CD4-positive, alpha-beta T cell treated with Interleukin-1 beta for 1 hour (primary cell): ENCODE measurements at places on chromosomes 2 and 18.

DNA sequence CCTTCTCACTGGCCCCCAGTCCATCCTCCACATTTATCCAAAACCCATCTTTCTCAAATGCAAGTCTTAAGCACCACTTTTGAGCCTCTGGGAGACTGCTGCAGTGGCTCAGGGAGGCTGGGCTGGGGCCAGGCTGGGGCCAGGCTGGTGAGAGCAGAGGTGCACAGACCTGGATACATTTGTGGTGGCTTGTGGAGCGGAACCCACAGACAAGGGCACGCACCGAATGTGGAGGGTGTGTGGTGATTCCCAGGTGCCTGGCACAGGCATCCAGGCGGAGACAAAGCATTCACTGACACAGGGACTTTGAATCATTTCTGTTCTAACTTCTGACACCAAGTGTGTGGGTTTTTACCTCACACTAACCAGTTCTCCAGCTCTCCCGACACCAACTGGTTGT is 42.2 kb upstream of the MGAT4A start:
- DNase-seq, result no peak

GRCh38 chr2:136008205-136008865 is 22.9 kb upstream of the DARS1 start:
- DNase-seq, result peak; percentile 87

GRCh38 chr2:241410739-241411176 is 54.7 kb downstream of the FARP2 start:
- DNase-seq, result no peak

DNA sequence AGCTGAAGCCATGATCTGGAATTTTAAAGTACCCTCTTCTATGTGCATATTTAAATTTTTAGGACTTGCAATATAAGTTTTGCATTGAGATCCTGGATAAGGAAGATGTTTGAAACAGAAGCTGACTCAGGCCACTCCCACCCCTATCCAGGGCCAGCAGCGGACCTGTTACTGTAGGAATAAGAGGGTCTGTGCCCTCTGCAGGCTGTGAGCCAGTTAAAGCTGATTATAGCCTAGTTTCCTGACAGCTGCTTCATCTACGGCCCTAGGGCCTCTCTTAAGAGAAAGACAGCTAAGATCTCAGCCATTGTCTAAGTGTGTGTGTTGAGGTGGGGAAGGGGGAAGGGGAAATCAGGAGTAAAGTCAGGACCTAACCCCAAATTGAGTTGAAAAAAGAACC is 234.0 kb downstream of the HAUS1 start:
- DNase-seq, result no peak
